Aorta (tissue), 5 donors: ENCODE measurements at places on chromosomes 2 and 18. TPM values are rescaled to one million over a fixed set of nuclear protein-coding genes. Genes with fewer than 3 reads are reported as not detected.

The TMEM150A gene
- polyA plus RNA-seq = 17.8 TPM

The CFLAR gene
- 30.4 TPM for polyA plus RNA-seq

The POLR1B gene
- 3.6 TPM for polyA plus RNA-seq

The PSD4 gene
- 3.5 TPM for polyA plus RNA-seq

The MYL1 gene
- 0.56 TPM for polyA plus RNA-seq

The EHD3 gene
- polyA plus RNA-seq = 16.4 TPM

The TEKT4 gene
- not detected for polyA plus RNA-seq

The CYTIP gene
- polyA plus RNA-seq = 5.0 TPM

The CHMP3 gene
- 202 TPM for polyA plus RNA-seq

The TAF4B gene
- polyA plus RNA-seq = 0.63 TPM
